ENCODE measurements at places on chromosomes 5 and 9.

DNA sequence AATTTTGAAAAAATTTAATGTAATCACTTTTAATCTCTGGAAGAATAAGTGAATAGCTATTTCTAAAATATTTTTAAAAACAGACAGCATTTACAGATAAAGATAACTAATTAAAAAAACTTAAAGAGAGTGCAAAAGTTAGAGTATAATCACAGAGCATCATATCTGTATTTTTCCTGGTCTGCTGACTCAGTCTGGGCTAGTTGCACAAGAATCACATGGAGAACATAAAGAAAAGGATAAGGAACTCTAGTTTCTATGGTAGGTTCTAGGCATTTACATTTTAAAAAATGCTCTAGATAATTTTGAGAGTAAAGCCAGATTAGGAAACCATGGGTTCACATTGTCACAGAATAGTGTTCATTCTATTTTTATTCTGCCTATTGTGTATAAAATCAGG, 347.4 kb downstream of the PSAT1 start:
- DNase-seq = peak; percentile 7

- no peak for DNase-seq
Measured at GRCh38 chr9:98199388-98200033, 7.1 kb upstream of the CORO2A start.

DNA sequence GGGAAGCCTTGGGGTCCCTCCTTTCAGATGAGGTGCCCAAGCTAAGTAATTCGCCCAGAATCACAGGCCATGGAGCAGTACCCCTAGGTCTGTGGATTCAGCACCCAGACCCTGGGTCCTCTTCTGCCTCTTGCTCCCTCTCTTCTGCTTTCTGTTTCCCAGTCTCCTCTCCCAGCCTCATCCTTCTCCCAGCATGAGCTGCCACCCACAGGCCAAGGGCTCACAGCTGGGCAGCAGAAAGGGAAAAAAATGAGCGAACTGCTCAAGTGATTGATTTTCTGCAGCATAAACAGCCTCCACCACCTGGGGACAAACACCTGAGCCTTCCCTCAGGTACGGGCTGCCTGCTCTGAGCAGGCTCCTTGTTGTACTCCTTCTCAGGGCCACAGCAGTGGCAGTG, 113.9 kb upstream of the SAP30L start:
- DNase-seq = no peak

DNA sequence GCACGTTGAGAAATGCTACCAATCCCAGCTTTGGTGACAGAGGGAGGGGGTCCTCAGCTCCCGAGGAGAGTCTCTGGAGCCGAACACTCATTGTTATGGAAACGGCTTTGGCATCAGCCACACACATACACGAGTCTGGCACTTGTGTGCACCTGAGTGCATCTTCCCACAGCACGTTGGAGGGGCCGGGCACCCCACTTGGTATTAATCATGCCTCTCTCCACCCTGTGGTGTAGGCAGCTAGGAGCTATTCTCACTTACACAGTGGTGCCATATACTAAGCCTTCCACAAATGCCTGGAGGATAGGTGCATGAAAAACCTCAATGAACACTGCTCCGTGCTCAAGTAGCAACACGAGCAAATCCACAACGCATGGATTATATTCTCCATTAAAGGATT, 133.9 kb upstream of the PANK3 start:
- no peak for DNase-seq

GRCh38 chr9:125564631-125565030, 142.4 kb downstream of the MAPKAP1 start:
- no peak for DNase-seq

- DNase-seq = no peak
Measured at GRCh38 chr9:112489876-112490666, 3.4 kb downstream of the KIAA1958 start.

- peak; percentile 22 for DNase-seq
Measured at GRCh38 chr5:120684213-120684612, 220.1 kb downstream of the PRR16 start.

GRCh38 chr5:142959683-142960657, 189.8 kb downstream of the ARHGAP26 start:
- DNase-seq = peak; percentile 67

- peak; percentile 30 for DNase-seq
Measured at GRCh38 chr5:103228061-103228460, 30.5 kb upstream of the MACIR start.

DNA sequence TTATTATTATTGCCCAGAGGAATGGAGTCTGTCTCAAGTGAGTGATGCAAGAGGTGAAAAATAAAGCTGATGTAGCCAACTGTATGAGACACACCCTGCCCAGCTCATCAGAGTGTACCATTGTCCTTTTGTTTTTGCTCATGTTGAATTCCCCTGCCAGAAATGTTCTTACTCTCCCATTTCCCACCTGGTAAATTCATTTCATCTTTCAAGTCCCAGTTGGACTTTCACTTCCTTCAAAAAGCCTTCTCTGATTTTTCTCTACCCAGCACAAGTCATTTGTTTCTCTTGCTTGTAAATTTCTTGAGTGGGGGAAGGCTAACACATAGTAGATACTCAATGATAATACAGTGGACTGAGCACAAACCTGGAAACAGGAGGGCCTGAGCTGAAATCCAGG, 394.5 kb upstream of the ZNF462 start:
- DNase-seq = no peak

All from fibroblast of pulmonary artery (primary cell).